Activated effector memory CD4-positive, alpha-beta T cell treated with Interleukin-2 at 50 U/mL for 16 hours (primary cell): ENCODE measurements at places on chromosomes 6 and 20.
A peak's percentile ranks its signal among the peaks of the same experiment; 100 is the strongest.

- DNase-seq, result no peak
Observed at GRCh38 chr6:162153120-162153519, 574.4 kb downstream of the PRKN start.

DNA sequence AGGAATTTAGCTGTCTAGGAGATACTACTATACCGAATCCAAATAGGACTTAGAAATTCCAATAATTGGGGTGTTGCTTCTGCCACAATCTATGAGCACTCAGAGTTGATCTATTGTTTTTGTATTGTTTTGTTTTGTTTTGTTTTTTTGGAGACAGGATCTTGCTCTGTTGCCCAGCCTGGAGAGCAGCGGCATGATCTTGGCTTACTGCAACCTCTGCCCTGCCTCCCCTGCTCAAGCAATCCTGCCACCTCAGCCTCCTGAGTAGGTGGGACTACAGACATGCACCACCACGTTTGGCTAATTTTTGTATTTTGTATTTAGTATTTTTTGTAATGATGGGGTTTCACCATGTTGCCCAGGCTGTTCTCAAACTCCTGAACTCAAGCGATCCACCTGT lies 7.4 kb downstream of the ACSS2 start:
- no peak for DNase-seq

GRCh38 chr6:168537540-168537884 lies 96.5 kb downstream of the SMOC2 start:
- DNase-seq, result no peak

GRCh38 chr20:59605601-59606364 lies 1.4 kb downstream of the PHACTR3 start:
- no peak for DNase-seq

DNA sequence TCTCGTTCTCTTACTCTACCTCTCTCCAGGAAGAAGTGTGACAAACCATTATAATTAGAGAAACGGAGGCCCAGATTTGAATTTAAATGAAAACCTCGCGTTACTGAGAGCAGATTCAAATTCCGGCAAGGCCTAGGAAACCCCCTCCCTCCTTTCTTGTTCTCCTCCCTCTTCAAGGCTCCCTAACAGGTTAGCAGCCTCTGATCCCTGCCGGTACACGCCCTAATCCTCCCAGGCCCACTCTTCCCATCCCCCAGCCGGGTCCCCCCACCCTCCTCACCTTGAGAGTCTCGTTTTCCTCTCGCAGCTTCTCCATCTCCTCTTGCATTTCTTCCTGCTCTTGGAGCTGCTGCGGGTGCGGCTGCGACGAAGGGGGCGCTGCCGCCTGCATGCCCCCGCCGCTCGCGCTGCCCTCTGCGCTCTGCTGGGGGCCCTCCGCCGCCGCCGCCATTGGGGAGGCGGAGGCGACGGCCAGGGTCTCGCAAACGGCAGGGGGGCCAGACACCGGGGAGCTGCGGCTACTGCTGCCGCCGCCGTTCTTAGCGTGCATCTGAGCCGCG lies 3.8 kb downstream of the MTCL3 start:
- no peak for DNase-seq

- DNase-seq, result no peak
Observed at GRCh38 chr20:58243653-58244410, 15.4 kb upstream of the ANKRD60 start.

- no peak for DNase-seq
Observed at GRCh38 chr6:125827788-125828320, 37.1 kb downstream of the NCOA7 start.

GRCh38 chr6:50030777-50031562 lies 9.2 kb upstream of the DEFB110 start:
- no peak for DNase-seq

- no peak for DNase-seq
Observed at GRCh38 chr20:14223806-14224205, 113.6 kb downstream of the FLRT3 start.

DNA sequence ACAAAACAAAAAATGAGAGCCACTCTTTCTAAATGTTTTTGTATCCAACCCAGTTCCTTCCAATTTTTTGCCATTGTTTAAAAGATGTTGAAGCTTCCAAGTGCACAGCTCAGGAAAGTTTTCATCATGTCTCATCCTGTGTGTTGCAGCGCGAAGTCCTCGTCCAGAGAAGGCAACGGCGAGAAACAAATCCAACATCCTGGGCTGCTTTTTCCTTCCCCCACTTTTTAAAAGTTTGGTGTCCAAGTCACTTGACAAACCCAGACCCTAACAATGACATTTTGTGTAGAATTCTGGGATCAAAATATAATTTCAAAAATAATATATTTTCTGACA lies 92.3 kb downstream of the ANKRD60 start:
- no peak for DNase-seq

GRCh38 chr20:2086177-2086979 lies 15.2 kb upstream of the STK35 start:
- DNase-seq, result no peak

GRCh38 chr20:37406010-37406998 lies 60.4 kb downstream of the SRC start:
- no peak for DNase-seq

DNA sequence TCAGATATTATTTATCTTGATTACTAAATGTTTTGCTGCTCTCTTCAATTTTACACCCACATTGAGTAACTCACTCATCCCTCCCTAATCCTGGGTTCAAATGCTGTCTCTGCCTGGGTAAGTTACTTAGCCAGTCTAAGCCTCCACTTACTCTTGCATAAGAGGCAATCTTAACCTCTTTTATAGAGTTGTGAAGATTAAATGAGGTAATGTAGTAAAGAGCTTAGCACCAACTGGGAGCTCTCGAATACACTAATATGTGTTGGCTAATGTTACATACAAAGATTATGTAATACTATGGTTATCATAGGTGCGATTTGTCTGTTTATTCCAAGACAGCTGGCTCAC lies 134.4 kb upstream of the STMND1 start:
- no peak for DNase-seq

DNA sequence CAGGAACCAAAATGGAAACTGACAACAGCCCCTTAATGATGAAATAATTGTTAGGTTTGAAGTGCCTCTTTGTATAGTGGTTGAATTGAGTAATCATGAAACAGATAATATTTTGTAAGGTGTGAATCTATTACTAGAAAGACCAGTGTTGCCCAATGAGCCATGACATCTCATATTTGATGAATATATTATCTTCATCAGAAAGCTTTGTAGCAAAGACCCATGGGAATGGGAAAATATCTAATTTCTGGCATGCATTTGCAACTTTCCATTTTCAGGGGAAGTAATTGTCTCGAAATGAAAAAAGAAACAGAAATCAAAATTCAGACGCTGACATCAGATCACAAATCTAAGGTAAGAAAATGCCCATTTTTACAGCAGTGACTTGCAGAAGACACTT lies 57.3 kb upstream of the LAMP5 start:
- DNase-seq, result no peak

- no peak for DNase-seq
Observed at GRCh38 chr6:168988801-168989200, 264.8 kb downstream of the THBS2 start.

- DNase-seq, result no peak
Observed at GRCh38 chr6:157456524-157456829, 75.5 kb downstream of the ZDHHC14 start.

DNA sequence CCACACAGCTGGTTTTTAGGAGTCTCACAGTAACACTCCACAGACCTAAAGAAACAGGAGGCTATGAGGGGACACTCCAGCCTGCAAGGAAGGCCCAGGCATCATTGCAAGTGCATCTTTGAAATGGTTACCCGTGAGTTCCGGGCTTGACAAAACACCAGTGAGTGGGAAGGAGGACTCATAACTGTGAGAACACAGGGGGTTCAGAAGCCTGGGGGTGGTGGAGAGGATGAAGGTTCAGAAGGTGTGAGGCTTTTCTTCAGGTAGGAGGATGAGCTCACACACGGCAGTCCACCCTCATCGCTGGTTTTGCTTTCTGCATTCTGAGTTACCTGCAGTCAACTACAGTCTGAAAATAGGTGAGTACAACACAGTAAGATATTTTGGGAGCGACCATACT lies 39.9 kb downstream of the MAP7 start:
- DNase-seq, result no peak

DNA sequence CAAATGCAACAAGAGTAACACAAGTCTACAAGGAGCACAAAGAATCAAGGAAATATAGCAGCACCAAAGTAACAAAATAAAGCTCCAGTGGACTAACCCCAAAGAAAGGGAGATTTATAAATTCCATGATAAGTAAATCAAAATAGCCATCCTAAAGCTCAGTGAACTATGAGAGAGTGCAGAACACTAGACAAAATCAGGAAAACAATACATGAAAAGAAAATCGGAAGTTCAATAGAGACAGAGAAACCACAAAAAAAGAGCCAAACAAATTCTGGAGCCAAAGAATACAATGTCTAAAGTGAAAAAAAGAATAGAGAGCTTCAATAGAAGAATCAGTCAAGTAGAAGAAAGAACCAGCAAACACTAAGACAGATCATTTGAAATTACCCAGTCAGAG lies 247.3 kb upstream of the TENT5A start:
- DNase-seq, result no peak

DNA sequence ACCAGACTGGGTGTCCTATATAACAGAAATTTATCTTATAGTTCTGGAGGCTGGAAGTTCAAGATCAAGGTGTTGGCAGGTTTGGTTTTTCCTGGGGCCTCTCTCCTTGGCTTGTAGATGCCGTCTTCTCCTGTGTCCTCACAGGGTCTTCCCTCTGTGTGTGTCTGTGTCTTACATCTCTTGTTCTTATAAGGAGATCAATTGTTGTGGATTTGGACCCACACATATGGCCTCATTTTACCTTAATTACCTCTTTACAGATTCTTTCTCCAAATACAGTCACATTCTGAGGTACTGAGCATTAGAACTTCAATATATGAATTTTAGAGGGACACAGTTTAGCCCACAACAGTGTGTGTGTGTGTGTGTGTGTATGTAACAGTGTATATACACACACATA lies 74.5 kb downstream of the EDN1 start:
- DNase-seq, result no peak

GRCh38 chr6:108699290-108700041 lies 138.7 kb downstream of the FOXO3 start:
- no peak for DNase-seq

GRCh38 chr20:11511821-11512220 lies 405.9 kb upstream of the BTBD3 start:
- DNase-seq, result no peak

DNA sequence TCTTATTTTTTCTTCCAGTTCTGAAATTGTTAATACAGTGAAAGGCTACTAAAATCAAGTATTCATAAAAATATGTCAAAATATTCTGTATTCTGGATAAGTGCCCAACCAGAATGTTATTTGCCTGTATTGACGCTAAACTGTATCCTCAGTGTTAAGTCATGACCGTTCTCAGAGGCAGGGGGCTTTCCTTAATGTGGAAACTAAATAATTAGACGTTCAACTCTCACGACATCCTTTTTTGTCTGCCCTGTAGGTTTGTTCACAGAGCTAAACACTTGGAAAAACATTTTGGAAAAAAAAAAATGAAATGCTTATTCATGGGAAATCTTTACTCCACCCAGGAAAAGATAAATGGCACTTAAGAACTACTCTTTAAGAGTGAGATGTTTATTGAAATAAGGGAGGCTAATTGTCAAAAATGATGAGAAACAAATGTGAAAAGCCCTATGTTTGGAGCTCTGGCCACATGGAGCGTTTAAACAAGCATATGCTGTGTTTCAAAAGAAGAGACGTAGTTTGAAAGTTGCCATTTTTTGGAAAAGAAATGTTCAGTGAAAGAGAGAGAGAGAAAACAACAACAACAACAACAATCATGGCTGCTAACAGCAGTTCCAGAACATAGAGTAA lies 453.1 kb upstream of the MARCKS start:
- no peak for DNase-seq

GRCh38 chr20:62267543-62267942 lies 29.2 kb downstream of the OSBPL2 start:
- DNase-seq, result no peak

GRCh38 chr6:42637681-42638080 lies 73.9 kb downstream of the UBR2 start:
- DNase-seq, result no peak

GRCh38 chr20:63101781-63102720 lies 95.3 kb upstream of the BHLHE23 start:
- peak; percentile 47 for DNase-seq

DNA sequence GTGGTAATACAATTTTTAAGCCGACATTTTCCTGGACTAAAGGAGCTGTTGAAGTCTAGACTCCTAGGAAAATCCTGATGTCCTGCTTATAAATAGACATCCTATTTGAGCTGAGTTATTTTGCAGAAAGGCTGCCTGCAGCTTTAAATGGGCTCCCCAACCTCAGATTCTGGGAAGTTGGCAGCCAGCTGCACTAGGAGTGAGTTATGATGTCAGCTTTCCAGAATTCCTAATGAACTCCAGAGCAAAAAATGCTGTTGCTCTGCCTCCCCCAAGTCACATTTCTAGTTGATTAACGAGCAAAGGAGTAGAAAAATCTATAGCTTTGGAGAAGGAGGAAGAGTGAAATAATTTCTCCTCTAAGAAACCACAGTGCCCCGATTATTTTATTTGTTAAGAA lies 346.3 kb upstream of the SULF2 start:
- DNase-seq, result no peak

- no peak for DNase-seq
Observed at GRCh38 chr6:150142670-150143515, at the start of gene PPP1R14C. Gene PPP1R14C (plus strand): TSS chr6:150143044. CDS start chr6:150143193, 149 bp downstream.

DNA sequence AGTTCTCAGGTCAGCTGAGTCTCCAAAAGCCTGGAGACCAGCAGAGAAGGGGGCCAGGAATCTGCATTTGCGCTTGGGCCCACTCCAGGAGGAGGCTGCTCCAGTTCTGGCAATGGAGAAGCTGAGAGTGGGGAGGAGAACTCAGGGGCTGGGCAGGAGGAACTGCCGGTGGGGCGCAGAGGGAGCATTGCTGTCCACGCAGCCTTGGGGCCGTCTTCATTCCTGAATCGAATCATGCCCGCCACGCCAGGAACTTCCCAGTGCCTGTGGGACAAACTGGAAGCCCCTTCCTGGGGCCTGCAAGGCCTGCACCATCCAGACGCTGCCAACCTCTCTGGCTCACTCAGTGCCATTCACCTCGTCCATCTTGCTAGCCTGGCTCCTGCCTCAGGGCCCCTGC lies 16.9 kb downstream of the RAB44 start:
- DNase-seq, result no peak

GRCh38 chr6:11486486-11486885 lies 51.1 kb upstream of the TMEM170B start:
- no peak for DNase-seq
